ENCODE measurements at places on chromosomes 16 and 17. TPM values are rescaled to one million over a fixed set of nuclear protein-coding genes. Genes with fewer than 3 reads are reported as not detected.

Gene SDK2
- 11.8 TPM for polyA plus RNA-seq

Gene SDR42E2
- not detected for polyA plus RNA-seq

Gene PRR35
- not detected for polyA plus RNA-seq

DNA sequence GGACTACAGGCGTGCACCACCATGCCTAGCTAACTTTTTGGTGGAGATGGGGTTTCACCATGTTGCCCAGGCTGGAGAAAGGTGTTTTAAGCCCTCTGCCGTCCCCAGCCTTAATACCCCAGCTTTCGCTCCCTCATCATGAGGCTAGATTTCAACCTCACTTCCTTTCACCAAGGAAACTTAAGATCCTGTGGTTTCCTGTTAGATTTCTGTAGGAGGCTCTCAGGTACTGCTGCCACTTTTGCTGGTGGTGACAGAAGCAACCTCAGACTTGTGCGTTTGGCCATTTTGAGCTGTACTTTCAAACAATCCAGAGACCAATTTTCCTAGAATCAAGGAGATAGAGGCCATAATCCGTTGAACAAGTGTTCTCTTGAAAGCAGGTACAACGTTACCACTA lies 36.2 kb downstream of the MPHOSPH6 start:
- DNase-seq, result no peak

Gene EXOC3L1
- 2.8 TPM for polyA plus RNA-seq

DNA sequence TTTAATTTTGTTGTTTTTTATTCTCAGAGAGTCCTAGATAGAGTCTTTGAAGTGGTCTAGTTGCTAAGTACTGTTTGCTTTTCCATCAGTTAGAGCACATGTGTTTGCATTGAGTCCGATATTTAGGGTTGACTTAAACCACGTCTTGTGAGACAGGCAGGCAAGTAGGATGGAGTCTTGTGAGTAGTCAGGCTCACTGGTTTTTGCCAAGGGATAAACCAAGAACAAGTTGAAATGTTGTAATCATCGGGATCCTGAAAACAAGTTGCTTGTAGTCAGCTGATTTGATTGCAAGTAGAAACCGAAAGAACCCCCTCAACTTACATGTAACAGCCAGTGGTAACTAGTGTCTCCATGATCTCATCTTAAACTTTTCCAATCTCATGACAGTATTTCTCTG lies 17.2 kb downstream of the ATP6V0A1 start:
- DNase-seq, result no peak

Gene FOXL1
- 0.61 TPM for polyA plus RNA-seq

DNA sequence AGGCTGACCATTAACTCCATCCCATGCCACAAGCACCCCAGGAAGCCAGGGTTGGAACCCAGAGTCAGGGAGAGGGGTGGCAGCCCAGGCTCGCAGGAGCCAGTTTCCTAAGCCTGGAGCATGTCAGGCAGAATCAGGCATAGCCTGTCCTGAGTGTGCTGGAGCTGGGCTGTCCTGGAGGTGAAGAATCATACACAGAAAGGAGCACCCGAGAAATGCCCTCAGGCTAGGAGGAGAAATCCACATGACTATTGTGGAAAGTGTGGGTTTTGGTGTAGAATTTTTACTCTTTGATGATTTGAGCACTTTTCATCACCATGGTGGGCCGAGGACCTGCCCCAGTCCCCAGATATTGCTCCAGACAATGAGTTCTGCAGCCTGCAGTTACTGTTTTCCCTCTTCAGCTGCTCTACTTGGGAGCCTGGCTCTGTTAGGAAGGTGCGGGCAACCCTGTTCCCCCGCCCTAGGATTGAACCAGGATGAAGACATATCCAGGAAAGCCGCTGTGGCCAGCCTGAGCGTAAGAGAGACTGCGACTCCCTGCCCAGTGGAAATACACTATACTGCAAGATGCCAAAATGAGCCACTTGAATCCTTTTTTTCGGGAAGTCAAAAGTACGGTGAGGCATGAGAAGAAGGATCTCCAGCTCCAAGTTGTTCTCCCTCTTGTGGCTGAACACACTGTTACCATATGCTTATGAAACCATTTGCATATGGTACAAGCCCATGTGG lies 29.0 kb upstream of the HEATR6 start:
- DNase-seq, result no peak

Gene ARRB2
- polyA plus RNA-seq, result 23.3 TPM

GRCh38 chr16:47626246-47626645 lies 165.1 kb downstream of the PHKB start:
- no peak for DNase-seq

GRCh38 chr17:14818469-14818868 lies 446.7 kb downstream of the PMP22 start:
- DNase-seq, result no peak

DNA sequence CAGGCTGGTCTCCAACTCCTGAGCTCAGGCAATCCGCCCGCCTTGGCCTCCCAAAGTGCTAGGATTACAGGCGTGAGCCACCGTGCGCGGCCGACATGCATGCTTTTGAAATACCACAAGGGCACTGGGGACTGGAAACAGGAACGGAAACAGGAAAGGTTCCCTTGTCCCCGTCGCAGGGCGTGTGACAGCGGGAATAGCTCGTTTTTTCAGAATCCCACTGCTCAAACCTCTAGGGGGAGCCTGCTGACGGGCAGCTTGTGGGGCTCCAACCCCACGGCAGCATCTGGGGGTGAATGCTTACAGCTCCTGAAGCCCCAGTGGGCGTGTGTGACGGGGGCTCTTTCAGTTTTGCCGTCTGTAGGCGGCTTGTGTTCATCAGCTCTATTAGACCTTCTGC lies 18.8 kb upstream of the ASGR2 start:
- DNase-seq, result peak; percentile 17

Gene OR1A1
- not detected for polyA plus RNA-seq

Gene ICAM2
- 1.1 TPM for polyA plus RNA-seq

Gene PIMREG
- 65.2 TPM for polyA plus RNA-seq

DNA sequence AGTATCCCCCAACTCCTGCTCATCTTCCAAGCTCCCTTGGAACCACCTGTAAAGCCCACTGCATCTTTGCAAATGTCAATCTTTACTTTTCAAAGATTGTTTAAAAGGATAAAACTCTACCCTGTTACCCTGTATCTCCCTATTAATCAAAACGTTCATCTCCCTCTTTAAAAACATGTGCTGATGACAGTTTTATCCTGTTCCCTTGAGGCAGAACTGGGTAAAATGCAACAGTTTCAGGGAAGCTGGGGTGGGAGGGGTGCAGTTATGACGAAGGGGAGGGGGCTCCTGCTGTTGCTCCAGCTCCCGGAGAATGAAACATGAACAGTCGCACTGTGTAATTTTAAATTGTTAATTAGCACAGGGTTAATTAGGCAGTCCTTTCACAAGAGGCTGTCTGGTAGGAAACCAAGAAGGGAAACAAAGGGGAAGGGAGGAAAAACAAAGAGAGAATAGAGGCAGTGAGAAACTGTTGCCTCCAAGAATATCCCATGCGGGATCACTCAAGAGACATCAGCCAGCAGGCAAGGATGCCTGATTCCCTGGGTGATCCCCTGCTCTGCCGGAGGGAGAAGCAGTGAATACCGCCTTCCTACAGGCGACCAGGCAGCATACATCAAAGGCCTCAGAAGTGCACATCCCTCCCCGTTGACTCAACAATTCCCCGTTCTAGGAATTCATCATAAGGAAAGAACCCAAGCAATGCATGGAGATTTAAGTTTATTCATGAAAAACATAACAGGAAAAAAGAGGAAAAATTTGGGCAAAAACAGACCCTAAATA lies 84.2 kb downstream of the ZFHX3 start:
- no peak for DNase-seq

DNA sequence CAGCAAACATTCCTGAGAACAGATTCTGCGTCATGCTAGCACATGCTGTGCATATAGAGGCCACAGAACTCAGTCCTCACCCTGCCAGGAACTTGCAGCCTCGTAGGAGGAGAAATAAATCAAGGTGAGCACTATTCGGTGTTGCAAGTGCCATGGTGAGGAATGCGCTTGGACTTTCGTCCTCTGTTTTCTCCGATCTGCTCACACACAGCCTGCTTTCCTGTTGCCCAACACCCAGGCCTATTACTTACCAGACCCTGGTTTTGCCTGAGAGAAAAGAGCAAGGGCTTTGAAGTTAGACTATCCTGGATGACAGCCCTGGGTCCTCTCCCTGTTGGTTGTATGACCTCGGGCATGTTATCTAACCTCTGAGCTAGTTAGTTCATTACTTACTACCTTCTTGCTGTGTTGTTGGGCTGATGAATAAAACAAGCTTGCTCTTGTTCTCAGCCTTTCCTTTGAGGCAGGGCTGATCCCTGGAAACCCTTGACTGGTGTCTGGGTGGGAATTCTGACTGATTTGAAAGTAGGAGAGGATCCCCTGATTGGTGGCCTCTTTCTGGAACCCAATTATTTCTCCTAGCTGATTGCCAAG lies 2.9 kb downstream of the ACSF2 start:
- no peak for DNase-seq

Gene RTN4RL1
- 46.2 TPM for polyA plus RNA-seq

DNA sequence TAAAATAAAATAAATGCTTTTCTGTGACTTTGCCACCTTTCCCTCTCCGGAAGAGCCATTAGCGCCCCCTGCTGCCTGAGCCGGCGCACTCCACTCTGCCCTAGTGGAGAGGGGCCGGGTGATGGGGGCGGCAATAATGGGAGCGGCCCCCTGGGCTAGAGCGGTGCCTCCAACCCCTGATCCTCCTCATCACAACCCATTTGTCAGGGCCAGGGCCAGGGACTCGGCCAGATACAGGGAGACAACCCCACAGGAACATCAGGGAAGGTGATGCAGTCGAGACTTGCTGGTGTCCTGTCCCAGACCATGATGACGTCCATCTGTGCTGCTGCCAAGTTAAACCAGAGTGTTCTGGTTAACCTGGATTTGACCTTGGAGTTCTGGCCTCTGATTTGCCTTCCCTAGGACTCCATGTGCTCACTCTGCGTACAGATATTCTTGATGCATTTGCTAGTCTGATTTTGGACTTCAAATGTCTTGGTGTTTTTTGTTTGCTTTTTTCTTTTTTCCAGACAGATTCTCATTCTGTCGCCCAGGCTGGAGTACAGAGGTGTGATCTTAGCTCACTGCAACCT lies 46.1 kb upstream of the BPTF start:
- peak; percentile 23 for DNase-seq
